ENCODE measurements at places on chromosomes 5 and 9.

DNA sequence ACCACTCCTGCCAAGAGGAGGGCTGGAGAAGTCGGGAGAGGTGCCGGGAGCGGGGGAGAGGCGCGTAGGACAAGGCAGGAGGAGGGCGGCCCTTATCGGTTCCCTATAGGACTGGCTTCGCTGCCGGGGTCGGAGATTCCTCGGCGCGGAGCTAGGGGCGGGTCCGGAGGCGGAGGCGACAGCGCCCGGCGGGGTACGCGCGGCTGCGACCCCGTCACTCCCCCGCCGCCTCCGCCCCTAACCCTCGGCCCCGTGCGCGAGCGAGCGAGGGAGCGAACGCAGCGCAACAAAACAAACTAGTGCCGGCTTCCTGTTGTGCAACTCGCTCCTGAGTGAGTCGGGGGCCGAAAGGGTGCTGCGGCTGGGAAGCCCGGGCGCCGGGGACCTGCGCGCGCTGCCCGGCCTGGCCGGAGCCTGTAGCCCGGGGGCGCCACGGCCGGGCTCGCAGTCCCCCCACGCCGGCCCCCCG is 2.0 kb downstream of the GLIS3 start:
- peak; percentile 93 for DNase-seq

DNA sequence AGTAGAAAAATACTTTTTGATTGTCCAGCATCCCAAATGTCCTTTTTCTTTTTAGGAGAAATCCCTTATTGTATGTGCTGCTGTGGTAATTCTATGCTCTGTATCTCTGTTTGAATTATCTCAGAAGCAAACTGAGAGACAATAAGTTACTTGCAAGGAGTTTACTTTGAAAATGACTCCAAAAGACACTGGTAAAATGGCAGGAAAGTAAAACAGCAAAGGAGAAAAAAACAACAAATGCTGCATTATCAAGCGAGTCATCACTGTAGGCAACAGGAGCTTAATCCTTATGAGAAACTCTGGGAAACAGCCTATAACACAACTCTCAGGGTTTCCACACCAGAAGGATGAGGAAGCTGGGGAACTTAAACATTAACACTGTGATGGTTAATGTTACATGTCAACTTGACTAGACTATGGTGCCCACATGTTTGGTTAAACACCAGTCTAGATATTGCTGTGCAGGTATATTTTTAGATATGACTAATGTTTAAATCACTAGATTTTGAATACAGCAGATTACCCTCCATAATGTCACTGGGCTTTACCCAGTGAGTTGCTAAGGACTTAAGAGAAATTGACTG is 92.6 kb upstream of the GAS1 start:
- DNase-seq = no peak

DNA sequence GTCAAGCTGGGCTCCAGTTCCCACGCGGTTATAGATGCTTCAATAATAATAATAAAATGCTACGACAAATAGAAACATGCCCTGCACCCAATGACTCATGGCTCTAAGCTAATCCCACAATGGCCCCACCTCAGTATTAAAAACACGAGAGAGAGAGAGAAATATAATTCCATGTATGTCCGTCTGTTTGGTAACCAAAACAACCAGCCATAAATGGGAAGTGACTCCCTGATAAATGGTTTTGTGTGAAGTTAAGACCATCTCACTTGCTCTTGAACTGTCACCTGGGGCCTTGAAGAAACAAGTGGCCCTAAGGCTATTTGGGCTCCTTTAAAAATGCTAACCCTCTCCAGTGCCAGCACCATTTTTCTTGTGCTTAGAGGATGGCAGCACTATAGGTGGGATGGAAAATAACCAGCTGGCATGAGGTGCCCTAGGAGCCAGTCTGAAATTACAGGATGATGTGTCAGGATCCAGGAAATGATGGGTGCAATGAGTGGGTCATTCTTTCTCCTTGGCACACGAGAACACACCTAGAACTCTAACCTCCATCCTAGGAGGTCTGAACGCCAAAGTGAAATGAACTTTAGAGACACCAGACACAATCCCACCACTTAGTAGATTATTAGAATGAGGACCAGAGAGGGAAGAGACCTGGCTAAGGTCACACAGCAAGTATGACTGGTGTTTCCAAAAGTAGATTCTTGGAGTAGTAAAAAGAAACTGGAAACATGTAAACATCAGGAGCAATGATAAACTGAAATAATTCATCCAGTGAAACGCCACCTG is 35.7 kb upstream of the ADRB2 start:
- DNase-seq = no peak

DNA sequence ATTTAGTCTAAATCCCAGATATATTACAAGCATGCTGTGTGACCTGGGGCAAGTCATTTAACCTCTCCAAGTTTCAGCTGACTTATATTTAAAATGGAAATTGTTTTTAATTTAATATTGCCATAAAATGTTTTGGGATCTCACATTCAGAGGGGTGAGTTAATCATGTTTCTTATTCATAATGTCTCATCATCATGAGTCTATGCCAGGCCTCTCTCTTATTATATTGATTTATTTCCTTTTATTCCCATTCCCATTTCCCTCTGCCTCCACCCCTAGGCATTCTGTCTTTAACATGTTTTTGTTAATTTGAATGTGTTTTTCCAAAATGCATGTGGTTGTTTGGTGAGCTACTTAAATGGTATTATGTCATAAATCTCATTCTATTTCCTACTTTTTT is 39.0 kb upstream of the TTC1 start:
- no peak for DNase-seq

GRCh38 chr5:172171118-172171517 is 16.9 kb downstream of the STK10 start:
- DNase-seq = no peak

GRCh38 chr5:73153513-73153912 is 19.5 kb upstream of the TMEM174 start:
- no peak for DNase-seq

DNA sequence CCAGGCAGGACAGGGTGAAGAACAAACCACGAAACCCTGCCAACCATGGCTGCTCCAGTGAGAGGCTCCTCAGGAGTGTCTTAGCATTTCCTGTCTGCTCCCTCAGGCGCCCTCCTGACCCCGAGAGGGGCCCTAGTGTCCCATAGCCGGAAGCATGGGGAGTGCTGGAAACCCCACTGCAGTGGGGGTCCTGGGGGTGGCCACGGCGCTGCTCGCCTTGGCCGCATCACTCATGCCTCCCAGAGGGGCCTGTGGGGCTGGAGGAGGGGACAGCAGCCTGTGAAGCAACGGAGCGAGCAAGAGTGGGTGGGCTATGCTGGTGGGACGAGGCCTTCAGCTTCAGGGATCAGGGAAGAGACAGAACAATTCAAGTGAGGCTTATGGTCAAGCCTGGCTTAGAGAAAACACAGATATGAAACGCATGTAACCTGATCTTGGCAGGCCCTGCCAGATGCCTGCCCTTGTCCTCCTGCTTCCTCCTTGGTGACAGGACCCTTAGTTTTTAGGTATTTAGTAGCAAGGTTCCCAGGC is 219.1 kb downstream of the FANCC start:
- DNase-seq = no peak

DNA sequence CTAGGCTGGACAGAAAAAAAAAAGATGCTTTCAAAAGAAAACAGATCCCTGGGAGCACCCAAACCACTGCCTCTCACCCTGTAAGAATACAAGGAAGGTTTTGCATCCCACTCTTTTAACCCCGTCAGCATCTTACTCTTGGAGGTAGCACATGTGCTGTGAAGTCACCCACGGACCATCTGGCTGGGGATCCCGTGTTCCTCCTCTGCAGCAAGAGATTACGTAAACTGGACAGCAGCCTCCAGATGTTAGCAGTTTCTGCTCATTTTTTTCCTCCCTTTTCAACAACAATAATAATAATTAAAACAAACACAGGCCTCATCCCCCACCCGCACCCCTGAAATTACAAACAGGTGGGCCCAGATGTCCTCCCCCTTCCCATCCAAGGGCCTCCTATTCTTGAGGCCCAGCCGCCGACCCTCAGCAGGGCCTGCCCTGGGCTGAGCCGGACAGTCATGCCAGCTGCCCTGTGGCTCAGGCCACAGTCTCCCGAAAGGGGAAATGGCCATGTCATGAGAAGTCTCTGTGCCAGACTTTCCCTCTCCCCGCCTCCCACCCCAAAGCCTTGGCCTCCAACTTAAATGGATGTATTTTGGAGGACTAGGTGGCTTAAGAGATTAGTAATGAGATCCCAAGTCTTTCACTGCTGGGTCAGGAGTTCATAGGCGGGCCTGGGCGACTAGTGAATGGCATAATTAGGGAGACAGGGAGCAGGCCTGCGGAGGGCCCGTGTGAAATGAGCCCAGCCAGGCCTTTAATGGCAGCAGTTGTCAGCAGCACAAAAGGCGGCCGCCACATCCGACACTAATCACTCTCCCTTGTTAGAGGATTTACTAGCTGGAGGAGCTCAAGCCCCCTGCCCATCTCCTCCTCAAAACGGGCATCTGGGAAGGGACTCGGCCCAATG is 165.1 kb downstream of the PAPPA start:
- peak; percentile 74 for DNase-seq

- peak; percentile 65 for DNase-seq
Measured at GRCh38 chr5:61575103-61575502, 243.0 kb downstream of the ZSWIM6 start.

DNA sequence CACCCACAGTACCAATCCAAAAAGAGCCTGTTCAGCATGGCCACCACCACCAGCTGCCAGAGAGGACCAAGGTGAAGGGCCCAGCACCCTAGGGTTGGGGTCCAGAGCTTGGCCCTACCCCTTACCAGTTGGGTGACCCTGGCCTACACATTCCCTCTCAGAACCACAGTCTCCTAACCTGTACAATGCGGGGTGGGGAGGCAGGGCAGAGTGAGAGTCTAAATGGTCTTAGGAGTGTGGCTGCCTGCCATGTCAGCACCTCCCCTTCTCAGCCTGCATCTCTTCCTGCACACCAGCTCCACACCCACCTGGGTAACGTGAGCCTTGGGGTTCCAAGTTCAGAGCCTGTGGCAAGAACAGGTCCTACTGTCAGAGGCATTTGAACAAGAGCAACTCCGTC is 92.2 kb downstream of the C5orf15 start:
- DNase-seq = no peak

DNA sequence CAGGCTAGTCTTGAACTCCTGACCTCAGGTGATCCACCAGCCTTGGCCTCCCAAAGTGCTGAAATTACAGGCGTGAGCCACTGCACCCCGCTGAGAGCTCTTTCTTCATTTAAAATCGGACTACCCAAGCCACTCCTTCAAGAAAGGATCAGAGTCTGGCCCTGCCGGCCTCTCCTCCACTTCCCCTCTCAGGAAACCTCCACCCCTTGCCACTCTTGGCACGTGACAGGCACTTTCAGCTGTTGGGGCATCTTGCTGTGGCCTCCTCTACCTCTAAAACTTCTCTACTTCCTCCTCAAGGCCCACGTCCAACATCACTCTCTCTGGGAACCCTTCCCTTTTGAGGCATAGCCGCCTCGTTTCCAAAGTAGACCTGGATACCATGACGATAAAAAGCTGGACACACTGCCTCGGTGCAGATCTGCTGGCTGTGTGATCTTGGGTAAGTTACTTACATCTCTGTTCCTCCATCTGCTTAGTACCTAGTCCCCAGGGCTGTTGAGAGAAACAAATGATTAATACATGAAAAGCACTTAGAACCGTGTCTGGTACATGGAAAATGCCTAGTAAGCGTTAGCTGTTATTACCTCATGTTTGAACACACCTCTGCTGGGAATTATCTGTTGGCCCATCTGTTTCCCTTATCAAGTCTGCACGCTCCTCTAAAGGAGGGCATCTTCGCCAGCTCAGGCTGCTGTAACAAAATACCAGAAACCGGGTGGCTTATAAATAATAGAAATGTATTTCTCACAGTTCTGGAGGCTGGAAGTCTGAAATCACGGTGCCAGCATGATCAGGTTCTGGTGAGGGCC is 55.3 kb downstream of the SMIM23 start:
- no peak for DNase-seq

DNA sequence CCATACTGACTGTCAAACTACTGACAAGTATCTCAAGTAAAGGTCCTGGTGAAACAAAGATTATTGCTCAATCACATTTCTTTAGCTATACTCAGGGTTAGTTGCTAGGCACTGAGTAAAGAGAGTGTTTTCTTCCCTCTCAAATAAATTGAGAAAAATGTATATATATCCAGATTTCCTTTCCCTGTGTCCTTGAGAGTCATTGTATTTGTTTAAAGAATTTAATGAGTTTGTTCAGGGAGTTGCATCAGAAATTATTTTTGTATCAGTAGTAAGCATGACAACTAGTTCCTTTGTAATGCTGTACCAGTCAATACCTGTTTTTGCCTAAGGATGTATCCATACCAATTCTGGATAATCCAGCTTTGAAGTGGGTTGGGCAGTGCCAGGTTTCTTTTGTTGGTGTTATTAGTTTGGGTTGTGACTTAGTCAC is 3.2 kb upstream of the ANKHD1 start:
- peak; percentile 45 for DNase-seq

Data from fibroblast of gingiva (primary cell).